ENCODE measurements at places on chromosomes 13 and 19.

GRCh38 chr19:543910-544608, at the start of gene GZMM:
Gene GZMM, plus strand, starts transcription at chr19:544053. Its CDS starts 19 bp downstream, at chr19:544072.
- DNase-seq, result no peak

DNA sequence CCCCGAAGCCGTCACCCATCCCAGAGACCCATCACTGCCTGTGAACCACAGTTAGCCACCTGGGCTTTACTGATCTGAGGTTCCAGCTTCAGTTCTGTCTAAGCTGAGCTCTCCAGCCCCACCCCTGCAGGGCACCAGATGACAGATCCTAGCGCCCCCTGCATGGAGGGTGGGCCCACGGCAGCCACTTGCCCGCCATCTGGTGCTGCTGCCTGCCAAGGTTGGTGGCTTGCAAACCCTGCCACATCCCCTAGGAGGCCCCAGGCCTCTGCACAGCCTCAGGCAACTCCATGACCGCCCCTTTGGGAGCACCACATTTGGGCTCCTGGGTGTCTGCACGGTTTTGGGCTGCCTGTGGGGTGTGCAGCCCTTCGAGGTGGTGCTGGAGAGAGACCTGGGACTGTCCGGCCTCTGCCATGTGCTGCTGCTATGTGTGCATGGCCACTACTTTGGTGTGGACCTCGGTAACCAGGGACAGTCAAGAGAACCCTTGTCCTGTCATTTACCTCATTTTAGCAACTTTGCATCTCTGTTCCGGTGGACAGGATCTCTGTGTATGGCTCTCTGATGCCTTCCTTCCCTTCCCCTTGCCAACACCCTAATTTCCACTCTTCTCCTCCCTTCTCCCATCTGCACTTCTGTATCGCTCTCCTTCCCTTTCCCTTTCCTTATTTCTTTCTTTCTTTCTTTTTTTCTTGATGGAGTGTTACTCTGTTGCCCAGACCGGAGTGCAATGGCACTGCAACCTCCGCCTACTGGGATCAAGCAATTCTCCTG, 17.4 kb upstream of the SDHAF1 start:
- no peak for DNase-seq

GRCh38 chr13:29907670-29908069, 57.3 kb upstream of the UBL3 start:
- DNase-seq, result no peak

DNA sequence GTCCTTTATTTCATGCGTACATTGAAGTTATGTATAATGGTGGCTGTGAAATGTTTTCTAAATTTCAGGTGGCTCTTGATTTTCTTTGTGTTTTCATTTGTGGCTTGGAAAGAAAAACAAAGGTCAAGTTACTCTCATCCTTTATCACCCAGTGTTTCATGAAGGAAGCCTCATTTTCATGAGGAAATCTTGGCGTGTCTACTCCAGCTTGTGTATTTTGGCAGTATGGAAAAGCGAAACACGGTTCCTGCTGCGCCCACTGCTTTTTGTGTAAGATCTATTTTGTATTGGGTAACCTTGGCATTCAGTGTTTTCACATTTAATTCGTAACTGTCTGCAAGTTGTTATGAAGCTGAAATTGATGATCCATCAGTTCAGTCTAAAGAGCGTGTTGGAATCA, 147.0 kb upstream of the RNF113B start:
- DNase-seq, result no peak

GRCh38 chr19:23116802-23117571, at the start of gene ZNF730:
Gene ZNF730, plus strand, starts transcription at chr19:23117025. Its CDS starts 149 bp downstream, at chr19:23117174.
- DNase-seq, result peak; percentile 68

DNA sequence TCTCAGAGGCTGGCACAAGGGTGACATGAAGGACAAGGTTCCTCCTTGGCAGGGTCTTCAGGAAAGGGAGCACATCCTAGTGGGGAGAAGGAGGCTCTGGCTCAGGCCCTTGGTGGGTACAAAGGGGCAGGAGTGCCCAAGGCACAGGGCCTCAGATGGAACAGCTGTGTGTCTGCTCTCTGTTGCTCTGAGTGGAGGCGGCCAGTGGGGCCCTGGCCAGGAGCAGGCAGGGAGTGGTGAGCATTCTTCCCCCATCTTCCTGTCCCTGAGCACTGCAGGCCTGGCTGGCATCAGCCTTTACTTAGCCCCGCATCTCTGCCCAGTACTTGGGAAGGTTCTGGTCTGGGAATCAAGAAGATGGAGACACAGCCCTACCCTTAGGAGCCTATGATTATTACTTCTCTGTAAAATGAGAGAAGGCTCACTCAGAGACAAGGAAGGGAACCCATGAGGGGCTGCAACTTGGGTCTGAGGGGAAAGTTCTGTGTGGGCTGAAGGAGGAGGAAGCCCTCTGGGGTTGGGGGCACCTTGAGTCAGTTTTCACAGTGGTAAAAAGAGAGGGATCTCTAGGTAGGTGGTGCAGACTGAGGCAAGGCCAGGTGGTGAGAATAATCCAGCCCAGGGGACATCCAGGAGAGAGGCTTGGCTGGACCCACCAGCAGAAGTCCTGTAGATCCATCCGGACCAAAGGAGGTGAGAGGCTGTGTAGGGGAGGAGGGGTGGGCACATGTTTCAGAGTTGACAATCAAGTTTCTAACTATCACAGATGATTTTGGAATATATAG, 173.5 kb downstream of the TSHZ3 start:
- no peak for DNase-seq

GRCh38 chr13:40812724-40813445, 23.5 kb downstream of the SLC25A15 start:
- DNase-seq, result peak; percentile 29

GRCh38 chr13:51324714-51325420, 14.6 kb upstream of the SERPINE3 start:
- no peak for DNase-seq

DNA sequence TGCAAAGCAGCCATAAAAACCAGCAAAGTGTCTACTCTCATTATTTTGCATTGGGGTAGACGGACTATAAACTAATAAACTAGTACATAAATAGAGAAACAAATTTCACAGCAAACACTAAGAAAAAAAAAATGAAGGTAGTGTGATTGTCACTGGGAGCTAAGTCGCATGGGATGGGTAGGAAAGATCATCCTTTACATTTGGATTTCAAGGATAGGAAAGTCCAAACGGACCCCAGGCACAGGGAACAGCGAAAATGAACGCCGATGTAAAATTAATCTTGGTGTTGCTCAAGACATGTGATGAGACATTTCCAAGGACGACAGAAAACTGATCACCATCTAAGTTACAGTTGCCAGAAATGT, 690 bp upstream of the SGTA start:
- DNase-seq, result no peak

GRCh38 chr19:58007285-58007684, 4.7 kb upstream of the ZNF606 start:
- no peak for DNase-seq

- no peak for DNase-seq
Observed at GRCh38 chr13:99050983-99051488, 73.2 kb upstream of the DOCK9 start.

GRCh38 chr13:109412283-109412901, 374.0 kb downstream of the IRS2 start:
- DNase-seq, result peak; percentile 77

GRCh38 chr13:112845511-112846144, 123.4 kb upstream of the MCF2L start:
- DNase-seq, result no peak

- peak; percentile 31 for DNase-seq
Observed at GRCh38 chr19:5891938-5892771, 11.4 kb downstream of the NDUFA11 start.

- no peak for DNase-seq
Observed at GRCh38 chr13:80214050-80214449, 126.9 kb downstream of the SPRY2 start.
